Activated CD4-positive, alpha-beta T cell treated with anti-CD3 and anti-CD28 coated beads for 36 hours (primary cell): ENCODE measurements at places on chromosomes 7 and 10. TPM values are rescaled to one million over a fixed set of nuclear protein-coding genes. Genes with fewer than 3 reads are reported as not detected.
A peak's percentile ranks its signal among the peaks of the same experiment; 100 is the strongest.

GRCh38 chr10:55740110-55740509, 620.9 kb downstream of the ZWINT start:
- DNase-seq = no peak

GRCh38 chr7:67022511-67022910, 25.9 kb downstream of the TYW1 start:
- no peak for DNase-seq

DNA sequence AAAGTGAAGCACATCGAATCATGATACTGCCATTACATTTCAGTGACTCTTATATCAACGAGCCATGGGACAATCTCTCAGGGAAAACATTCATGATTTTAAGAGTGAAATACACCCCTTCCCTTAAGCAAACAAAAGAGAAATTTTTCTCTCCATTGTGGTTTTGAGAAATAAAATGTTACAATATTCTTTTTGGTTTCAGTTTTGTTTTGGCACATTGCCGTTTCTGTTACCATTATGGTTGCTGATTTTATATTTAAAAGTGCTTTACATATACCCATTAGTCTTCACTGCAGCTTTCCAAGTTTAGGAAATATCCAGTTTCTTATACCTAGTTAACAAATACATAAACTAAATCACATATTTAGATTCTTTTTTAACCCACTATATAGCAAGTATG, 126.8 kb upstream of the SEM1 start:
- no peak for DNase-seq

GRCh38 chr10:64115908-64116643, 594.9 kb downstream of the REEP3 start:
- DNase-seq = peak; percentile 11

DNA sequence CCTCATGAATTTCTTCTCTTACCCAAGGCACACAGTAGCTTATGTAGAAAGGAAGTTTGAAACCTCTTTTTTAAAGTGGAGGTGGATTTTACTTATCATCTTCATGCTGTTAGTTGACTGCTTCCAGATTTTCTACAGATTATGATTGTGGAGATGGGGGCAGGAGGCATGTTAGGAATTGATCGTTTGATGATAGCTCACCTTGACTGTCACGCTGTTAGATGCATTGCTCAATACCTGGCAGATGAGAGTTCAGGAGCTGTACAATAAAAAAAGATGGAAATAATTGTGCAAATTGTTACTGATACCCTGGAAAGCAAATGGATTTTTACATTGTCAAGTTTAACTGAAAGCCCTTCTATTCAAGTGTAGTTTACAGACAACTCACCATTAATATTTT, 340.3 kb downstream of the PLXDC2 start:
- DNase-seq = no peak

DNA sequence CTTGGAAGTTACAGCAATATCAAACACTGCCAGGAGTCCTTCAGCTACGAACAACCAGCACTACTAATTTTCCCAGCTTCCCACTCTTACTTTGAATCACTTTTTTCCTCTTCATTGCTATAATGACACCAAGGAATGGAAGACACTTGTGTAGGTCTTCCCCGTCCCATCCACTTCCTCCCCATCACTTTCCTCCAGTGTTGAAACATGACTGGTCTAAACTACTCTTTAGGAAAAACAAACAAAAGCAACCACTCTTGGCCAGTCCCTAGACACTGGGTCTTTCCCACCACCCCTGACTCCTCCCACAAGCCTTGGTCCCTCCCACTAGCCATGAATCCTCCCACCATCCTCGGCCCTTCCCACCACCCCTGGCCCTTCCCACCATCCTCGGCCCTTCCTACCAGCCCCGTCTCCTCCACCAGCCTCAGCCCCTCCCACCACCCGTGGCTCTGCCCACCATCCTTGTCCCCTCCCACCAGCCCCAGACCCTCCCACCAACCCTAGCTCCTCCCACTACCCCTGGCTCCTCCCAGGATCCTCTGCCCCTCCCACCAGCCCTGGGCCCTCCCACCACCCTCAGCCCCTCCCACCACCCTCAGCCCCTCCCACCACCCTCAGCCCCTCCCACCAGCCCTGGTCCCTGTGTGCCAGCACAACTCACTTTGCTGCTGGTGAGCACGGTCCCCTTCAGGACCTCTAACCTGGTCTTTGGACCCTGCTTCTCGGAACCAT, 68.5 kb downstream of the CXCL12 start:
- DNase-seq = peak; percentile 63

DNA sequence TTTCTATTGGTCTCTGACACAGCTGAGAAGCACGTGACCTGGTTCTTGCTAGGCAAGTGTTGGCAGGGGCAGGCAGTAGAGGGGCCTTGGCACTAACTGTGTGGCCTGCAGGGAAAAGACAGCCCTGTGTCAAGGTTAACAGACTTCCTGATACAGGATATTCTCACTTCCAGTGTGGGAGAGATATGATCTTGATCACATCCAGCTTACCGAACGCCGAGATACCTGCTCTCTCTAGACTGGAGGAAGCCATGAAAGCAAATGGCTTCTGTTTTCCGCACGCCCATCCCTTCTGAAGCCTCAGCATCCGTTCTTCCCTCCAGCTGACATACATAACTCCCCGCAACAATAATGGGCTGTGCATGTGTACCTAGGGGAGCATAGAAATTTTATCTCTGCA, 79.4 kb downstream of the VSTM4 start:
- DNase-seq = no peak

GRCh38 chr10:79140085-79140793, 71.5 kb downstream of the ZMIZ1 start:
- DNase-seq = no peak

DNA sequence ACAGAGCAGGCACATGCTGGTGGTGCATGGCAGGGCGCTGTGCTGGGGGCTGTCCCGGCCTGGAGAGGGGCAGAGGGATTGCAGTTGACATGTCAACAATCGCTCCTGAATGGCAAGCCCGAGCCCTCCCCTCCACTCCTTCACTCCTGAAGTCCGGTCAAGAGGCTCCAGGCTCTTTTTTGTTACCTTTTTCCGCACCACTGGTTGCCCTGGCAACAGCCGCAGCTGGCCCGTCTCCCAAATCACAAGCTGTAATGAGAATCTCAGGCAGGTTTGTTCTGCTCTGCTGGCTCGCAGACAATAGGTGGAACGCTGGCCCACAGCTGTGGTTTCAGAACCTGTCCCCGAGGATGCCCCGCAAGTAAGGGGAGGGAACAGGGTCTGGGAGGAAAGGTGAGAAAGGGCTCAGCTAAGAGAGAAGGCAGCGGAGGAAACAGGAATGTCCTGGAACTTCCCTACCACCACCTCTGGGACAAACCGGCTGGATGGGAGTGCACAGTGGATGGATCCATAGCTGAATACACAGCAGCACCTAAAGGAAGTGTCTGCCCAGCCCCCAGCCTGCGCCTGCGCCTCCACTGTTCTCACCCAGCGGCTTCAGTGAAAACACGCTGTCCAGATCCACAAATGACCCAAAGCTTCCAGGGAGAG, 58.9 kb downstream of the CALML3 start:
- no peak for DNase-seq

DNA sequence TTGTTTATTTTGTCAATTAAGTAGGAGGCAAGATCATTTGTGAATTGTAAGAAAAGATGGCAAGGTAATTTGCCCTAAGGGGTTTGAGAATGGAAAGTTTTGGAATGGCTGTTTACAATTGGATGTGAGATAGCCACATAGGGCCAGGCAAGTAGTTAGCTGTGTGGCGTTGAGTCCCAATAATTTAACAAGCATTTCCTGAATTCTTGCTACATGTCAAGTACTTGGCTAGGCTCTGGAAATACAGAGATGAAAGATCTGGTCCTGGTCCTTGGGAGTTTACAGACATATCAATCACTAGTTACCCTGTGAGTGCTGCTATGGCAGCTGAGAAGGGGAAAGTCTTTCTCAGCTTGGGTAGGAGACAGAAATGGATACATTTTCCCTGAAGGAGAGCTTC, 401.6 kb downstream of the SUGCT start:
- DNase-seq = no peak

DNA sequence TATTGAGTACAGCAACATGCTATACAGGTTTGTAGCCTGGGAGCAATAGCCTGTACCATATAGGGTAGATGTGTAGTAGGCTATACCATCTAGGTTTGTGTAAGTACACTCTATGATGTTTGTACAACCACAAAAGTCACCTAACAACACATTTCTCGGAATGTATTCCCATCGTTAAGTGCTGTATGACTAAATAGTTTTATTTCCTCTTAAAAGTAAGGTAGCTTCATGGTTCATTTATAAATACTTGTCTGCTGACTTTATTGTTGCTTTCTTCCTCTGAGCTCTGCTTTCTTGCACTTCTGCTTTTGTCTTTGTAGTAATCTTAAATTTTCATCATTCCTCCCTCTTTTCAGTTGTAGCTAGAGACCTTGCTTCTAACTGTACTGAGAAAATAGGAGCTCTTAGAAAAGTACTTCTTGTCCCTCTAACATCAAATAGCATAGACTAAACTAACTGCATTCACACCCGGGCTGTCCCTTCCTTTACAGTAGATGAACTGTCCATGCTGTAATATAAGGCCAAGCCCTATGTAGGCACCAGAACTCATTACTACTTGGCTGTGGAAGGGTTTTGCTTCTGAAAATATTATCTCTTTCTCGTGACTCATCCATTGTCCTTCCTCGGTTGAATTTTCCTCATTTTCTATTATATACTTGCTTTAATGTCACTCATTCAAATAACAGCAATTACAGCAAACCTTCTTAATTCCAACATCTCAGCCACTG, 55.4 kb upstream of the FAM3C start:
- DNase-seq = no peak

DNA sequence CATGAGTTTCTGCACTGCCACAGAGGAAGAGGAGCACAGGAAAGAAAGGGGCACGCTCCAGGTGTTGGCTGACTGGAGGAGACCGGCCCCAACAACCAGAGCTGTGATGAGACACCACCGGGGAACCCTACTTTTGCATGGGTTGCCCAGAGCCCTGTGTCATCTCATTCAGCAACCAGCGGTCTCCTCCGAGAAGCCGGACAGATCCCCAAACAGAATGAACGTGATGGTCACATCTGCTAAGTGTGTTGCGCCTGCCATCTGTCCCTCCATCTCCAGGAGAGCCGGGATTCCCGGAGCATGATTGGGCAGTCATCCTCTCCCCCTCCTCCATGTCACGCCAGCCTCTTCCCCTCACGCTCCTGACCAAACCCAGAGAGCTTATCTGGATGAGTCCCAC, 22.9 kb downstream of the PARP12 start:
- DNase-seq = no peak

Gene TAS2R60
- total RNA-seq = not detected

Gene ASB10
- not detected for total RNA-seq

Gene LIPK
- total RNA-seq = not detected

Gene NUPR2
- not detected for total RNA-seq

Gene REEP3
- 20.9 TPM for total RNA-seq

Gene TMEM225B
- 0.57 TPM for total RNA-seq

Gene PRKCQ
- total RNA-seq = 32.9 TPM
